ENCODE measurements at places on chromosomes 4 and X.

- DNase-seq: no peak
Measured at GRCh38 chrX:145502670-145503069, 255.4 kb downstream of the SPANXN1 start.

GRCh38 chr4:145045180-145045579, 52.8 kb downstream of the ANAPC10 start:
- DNase-seq: no peak

DNA sequence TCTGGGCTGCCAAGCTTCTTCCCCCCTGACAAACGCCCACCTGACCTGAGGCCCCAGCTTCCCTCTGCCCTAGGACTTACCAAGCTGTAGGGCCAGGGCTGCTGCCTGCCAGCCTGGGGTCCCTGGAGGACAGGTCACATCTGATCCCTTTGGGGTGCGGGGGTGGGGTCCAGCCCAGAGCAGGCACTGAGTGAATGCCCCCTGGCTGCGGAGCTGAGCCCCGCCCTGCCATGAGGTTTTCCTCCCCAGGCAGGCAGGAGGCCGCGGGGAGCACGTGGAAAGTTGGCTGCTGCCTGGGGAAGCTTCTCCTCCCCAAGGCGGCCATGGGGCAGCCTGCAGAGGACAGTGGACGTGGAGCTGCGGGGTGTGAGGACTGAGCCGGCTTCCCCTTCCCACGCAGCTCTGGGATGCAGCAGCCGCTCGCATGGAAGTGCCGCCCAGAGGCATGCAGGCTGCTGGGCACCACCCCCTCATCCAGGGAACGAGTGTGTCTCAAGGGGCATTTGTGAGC, 37.0 kb downstream of the HTRA3 start:
- no peak for DNase-seq

DNA sequence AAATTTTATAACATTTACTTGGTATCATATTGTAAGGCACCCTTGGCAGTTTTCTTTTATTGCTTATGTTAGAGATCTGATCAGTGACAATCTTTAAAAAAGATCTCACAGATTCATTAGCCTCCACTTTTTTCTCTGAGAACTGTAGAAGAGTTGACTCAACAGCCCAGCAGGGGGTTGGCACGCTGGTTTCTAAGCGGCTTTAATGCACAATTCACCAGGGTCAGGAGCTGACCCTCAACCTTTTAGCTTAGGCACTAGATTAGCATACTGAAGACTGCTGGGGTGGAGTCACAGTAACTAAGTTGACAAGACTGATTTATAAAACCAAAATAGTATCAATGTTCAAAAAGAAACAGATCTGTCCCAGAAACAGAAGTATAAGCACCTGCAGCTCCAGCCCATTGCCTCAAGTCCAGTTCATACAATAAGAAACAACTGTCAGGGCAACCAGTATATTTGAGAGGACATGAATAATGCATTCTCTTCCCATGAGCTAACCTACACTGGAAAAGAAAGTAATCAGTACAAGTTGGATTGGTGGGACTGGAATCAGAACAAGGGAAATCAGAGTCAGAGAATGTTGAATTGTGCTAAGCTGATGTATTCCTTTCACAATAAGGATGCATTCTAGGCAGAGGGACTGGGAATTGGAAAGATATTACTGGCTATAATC, 77.6 kb downstream of the PDE5A start:
- DNase-seq: no peak

GRCh38 chrX:100600758-100601157, 16.0 kb downstream of the TNMD start:
- DNase-seq: no peak

- DNase-seq: no peak
Measured at GRCh38 chr4:184306470-184306869, 88.8 kb upstream of the ENPP6 start.

GRCh38 chr4:98027827-98028226, 115.4 kb downstream of the STPG2 start:
- no peak for DNase-seq

DNA sequence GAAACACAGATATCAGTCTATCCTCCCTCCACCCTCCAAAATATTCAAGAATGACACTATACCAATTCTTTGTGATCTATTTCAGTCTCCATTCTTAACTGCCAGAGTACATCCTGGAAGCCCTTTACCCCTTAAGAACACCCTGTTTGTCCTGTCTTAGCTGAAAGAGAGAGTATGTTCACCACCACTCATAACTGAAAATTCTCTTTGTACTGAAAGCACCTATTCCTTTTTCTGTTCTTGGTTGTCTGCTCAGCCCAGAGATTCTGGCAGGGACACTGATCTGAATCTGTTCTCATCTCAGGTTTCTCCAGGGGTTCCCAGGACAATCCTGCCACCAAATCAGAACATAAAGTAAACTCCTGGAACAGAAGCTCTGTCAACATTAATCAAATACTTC, 25.4 kb upstream of the EREG start:
- no peak for DNase-seq

DNA sequence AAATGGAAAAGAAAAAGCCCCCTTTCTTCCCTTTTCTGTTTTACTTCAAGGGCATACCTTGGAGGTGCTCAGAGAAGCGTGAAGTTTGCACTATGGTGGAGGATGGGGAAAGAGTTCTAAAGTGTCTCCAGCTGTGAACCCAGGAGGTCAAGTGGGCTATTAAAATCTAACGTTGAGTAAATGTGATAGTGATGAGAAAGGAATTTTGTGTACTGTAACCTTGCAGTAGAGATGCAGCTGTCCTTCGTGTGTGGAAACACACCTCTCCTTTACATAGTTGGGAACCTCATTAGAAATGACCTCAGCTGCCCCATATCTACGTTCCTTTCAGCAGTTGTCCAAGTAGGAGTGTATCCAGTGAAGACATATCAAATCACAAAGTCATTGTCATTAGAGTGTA, 26.5 kb downstream of the ADH5 start:
- DNase-seq: no peak

GRCh38 chr4:124846306-124846705, 133.8 kb upstream of the ANKRD50 start:
- no peak for DNase-seq

DNA sequence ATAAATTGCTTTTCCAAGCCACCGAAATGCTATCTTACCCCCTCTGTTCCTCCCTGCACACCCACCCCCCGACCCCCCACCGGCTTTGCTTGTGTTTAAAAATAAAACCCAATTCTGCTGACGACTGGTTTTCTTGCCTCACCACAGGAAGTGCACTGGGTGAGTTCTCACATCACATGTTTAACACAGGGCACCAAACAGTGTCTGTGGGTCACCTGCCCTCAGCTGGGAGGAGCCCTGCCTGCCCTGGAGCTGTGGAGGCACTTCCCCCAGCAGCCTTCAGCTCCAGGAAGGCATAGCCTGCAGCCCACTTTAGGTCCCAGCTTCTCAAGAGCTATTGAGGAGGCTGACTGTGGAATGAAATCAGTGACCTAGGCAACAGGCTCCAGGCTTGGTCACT, 8.8 kb downstream of the TMEM255A start:
- peak; percentile 22 for DNase-seq

DNA sequence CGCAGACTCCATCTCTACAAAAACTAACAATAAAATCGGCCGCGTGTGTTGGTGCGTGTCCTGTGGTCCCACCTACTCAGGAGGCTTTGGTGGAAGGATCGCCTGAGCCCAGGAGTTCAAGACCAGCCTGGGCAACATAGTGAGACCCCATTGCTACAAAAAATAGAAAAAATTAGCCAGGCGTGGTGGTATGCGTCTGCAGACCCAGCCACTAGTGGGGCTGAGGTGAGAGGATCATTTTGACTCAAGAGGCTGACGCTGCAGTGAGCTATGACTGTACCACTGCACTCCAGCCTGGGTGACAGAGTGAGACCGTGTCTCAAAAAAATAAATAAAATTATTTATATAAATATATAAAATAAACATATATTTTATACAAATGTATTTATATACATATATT, 22.3 kb downstream of the ASMTL start:
- no peak for DNase-seq

- no peak for DNase-seq
Measured at GRCh38 chrX:76915836-76916235, 488.3 kb downstream of the MAGEE1 start.

GRCh38 chr4:74291471-74291870, 16.8 kb upstream of the EPGN start:
- DNase-seq: no peak
